ENCODE measurements at places on chromosomes 1 and 21.

GRCh38 chr1:8379513-8380186 is 61.7 kb downstream of the SLC45A1 start:
- no peak for DNase-seq

DNA sequence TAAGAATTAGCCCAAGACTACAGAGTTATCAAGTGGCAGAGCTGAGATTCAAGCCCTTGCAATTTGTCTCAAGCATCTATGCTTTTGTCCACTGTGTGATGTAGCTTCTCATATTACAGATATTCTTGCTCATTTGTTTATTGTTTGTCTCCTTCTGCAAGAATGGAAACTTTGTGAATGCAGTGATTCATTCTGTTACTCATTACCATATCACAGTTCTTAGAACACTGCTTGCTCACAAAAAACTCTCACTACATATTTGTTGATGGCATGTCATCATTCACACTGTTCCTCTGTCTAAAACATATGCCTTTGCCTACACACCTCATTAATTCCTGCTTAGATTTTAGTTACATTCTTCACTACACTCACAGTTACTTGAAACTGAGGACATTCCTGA is 1198.9 kb downstream of the PLA2G4A start:
- DNase-seq: no peak

DNA sequence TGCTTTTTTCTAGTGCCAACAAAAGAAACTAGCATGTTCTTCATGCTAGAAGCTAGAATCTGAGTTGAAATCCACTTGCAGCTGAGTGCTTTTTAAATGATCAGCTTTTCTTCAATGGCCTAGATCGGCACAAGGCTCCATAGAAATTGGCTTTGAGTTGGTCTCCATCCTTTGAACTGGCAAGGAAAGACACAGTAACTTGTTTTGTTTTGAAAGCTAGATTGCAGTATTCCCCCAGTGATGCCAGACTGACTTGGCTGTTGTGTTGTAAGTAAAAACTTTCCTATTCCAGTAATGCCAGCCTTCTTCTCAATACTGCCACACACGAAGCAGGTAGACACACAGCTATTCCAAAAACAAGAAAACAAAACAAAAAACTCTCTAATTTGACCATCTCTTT is 139.1 kb downstream of the FMN2 start:
- no peak for DNase-seq

- no peak for DNase-seq
Measured at GRCh38 chr1:3074800-3075199, 5.8 kb downstream of the PRDM16 start.

DNA sequence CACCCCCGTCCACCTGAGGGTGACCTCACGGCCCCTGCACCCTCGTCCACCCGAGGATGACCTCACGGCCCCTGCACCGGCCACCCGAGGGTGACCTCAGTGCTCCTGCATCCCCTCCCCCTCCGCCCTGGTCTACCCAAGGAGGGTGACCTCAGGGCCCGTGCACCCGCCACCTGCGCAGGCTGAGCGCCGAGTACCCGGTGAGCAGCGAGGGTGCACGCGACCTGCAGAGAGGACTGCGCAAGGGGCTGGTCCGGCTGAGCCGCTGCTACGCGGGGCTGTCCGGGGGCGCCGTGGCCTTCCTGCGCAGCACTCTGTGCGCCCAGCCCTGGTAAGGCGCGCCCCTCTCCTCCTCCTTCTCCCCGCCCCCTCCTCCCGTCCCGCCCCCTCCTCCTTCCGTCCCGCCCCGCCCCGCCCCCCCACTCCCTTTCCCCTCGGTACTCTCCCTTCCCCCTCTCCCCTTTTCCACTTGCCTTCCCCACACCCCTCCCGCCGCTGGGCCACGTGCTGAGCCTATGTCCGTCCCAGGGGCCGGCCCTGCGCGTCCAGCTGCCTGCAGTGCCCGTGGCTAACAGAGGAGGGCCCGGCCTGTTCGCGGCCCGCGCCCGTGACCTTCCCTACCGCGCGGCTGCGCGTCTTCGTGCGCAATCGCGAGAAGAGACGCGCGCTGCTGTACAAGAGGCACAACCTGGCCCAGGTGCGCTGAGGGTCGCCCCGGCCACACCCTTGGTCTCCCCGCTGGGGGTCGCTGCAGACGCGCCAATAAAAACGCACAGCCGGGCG is 28.4 kb downstream of the TRIM11 start:
- DNase-seq: peak; percentile 69

DNA sequence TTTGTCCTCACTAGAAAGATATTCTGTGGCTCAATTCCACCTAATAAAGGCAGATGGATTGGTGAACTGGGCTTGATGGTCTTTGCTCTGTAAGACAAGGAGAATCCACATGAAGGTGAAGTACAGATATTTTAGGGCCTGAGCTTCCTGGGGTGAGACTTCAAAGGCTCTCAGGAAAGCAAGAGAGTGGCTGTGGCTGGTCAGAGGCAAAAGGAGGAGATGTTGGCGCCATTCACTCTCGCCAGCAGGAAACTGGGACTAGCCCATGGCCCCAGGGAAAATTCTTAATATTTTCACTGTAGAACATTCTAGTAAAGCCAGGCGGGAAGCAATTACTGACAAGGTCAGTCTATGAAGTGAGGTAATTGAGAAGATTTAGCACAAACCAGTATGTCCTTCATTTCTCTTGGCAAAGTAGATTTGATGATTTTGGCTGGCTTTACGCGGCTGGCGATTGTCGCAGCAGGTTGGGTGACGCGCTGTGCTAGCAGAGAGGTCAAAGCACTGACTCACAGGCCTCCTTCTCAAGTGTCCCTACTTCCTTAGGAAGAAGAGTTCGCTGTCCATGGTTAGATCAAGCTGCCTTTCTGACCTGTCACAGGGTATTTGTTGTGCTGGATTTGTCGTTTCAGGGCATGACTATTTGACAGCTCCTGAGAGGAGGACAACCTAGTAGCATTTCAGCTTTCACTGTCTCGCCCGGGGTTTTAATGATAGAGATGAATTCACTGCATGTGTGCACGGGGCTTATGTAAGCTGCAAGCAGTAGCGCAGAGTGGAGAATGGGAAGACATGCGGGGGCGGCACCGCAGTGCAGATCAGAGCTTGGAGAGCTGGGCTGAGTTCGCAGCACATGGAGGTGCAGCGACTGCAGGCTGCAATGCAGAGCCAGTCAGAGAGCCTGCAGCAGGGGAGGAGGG is 32.7 kb downstream of the XCL1 start:
- no peak for DNase-seq

DNA sequence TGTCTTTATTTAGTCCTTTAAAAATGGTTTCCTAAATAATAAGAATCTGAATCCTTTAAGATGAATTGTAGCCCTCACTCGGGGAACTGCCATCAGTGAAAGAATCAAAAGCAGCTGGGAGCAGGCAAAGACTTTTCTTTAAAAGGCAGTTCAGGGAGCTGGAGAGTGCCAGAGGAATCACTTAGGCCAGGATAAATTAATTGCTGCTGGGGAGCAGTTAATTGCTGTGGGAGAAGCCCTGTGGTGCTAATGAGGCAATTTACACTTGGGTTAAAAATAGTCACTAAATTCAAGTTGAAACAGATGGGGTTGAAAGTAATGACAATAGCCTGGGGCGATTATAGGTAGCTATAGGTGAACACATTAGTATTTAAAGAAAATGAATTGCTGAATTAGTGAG is 38.7 kb upstream of the COL24A1 start:
- DNase-seq: no peak

DNA sequence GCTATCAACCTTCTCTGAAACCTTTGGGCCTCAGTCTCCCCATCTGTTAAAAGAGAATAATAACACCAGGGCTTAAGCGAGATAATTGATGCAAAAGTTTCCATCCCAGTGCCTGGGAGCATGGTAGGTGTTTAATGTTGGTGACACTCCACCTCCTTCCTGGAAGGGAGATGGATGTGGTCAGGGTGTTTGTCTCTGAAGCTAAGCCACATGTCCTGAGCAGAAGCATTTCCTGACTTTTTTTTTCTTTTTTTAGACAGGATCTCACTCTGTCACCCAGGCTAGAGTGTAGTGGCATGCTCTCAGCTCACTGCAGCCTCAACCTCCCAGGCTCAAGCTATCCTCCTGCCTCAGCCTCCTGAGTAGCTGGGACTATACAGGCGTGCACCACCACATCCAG is 72.6 kb upstream of the HMGB4 start:
- DNase-seq: no peak

DNA sequence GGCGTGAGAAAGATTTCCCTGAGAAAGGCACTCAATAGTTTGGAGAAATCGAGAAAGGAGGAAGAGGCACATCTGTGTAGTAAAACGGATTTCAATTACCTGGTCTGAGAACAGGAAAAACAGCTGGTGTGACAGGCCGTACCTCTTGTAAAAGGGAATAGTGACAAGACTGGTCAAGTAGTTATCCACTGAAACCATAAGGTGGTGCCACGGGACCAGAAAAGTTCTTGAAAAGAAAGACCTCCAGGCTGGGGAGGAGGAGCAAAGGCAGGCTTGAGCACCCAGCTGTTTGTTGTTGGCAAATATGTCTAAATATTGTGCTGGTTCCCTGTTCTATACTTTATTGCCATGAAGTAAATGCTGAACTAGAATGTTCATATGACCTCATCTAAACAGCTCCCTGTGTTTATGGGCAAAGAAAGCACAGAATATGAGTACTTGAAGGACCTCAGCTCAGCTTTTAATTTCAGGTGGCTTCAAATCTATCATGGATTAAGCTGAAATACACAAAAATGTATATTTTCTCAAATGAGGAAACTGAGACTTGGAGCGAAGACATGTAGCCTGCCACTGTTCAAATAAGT is 4.0 kb downstream of the HAO2 start:
- DNase-seq: peak; percentile 52

DNA sequence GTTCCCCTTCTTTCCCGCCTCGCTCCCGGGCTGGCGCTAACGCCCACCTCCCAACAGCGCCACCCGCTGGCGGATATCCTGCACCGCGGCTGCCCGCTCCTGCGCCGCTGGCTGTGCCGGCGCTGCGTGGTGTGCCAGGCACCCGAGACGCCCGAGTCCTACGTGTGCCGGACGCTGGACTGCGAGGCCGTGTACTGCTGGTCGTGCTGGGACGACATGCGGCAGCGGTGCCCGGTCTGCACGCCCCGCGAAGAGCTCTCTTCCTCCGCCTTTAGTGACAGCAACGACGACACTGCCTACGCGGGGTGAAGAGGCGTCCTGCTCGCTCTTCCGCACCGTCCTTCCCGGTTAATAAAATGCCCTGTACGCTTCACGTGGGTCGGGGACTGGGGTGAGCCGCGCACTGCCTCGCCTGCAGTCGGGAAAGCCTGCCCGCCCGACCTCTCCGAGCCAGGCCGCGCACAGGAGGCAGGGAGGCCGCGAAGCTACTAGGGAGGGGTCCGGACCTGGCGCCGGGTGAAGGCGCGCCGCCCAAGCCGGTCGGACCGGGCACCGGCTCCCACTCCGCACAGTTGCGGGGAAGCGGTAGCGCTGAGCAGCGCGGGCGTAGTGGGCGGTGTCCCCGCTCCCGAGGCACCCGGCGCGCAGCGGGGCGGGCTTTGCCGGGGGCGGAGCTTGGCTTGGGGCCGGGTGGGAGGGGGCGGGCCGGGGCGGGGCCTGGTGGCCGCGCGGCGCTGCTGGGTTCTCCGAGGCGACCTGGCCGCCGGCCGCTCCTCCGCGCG is at the start of gene ADAM15:
TSS of gene ADAM15 (plus strand) at position 757 of the 782 bp plus-strand sequence. CDS start 71 bp downstream, outside the sequence.
- peak; percentile 99 for DNase-seq

GRCh38 chr21:34545079-34545884 is 33.3 kb upstream of the KCNE1 start:
- no peak for DNase-seq

GRCh38 chr1:2174348-2175054 is 20.1 kb downstream of the FAAP20 start:
- peak; percentile 71 for DNase-seq

GRCh38 chr1:42463921-42464320 is 835 bp downstream of the CCDC30 start:
- no peak for DNase-seq

- DNase-seq: no peak
Measured at GRCh38 chr1:93775224-93775623, 93.6 kb upstream of the BCAR3 start.

GRCh38 chr1:161840363-161840762 is 74.2 kb downstream of the ATF6 start:
- no peak for DNase-seq

DNA sequence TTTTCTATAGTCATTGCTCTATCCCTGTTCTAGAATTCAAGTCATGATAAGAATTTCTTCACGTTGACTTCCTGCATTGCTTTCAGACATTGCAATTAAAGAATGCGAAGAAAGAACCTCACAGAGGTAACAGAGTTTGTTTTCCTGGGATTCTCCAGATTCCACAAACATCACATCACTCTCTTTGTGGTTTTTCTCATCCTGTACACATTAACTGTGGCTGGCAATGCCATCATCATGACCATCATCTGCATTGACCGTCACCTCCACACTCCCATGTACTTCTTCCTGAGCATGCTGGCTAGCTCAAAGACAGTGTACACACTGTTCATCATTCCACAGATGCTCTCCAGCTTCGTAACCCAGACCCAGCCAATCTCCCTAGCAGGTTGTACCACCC is 10.6 kb downstream of the APCS start:
- DNase-seq: no peak

GRCh38 chr1:230120921-230121381 is 53.9 kb downstream of the GALNT2 start:
- peak; percentile 58 for DNase-seq

- DNase-seq: no peak
Measured at GRCh38 chr1:147837964-147838292, 64.7 kb upstream of the GJA8 start.

GRCh38 chr1:223765719-223766340 is 53.5 kb downstream of the CAPN2 start:
- DNase-seq: peak; percentile 13

DNA sequence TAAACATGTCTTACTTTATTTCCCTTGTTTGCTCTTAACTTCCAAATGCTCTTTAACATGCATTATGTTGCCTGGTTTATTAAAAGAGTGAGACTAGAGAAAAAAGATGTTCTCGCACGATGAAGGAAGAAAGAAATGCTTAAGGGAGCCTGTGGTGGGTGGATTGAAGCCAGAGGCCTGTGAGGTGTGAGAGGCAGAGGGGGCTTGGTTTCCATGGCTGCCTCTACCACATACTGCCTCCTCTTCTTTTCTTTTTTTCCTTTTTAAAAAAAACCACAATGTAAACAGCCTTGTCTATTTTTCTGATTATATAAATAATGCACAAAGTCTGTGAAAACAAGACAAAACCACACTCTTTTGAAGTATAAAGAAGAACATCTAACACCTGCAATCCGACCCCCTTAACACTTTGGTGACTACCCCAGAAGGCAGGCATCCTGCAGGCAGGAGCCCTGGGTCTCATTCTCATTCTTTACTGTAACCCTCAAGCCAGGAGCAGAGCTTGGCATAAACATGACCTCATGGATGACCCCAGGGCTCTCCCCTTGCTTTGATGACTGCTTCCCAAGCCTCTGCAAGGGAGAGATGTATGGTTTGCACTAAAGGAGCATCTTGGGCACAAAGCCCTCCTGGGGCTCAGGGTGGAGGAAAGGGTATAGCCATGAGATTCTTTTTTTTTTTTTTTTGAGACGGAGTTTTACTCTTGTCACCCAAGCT is 10.1 kb upstream of the PARP1 start:
- DNase-seq: no peak

GRCh38 chr1:14552246-14552965 is 46.1 kb upstream of the KAZN start:
- DNase-seq: no peak

DNA sequence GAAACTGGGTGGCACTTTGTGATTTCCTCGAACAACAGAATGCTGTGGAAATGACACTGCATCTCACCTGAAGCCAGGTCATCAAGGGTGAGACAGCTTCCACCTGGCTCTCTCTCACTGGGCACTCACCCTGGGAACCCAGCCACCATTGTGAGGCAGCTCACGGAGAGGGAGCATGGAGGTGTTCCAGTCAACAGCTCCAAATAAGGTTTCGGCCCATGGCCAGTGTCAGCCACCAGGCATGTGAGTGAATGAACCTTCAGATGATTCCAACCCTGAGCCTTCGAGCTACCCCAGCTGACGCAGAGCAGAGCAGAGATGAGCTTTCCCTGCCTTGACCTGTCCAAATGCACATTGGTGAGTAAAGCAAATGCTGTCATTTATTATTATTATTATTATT is 58.1 kb downstream of the SYDE2 start:
- no peak for DNase-seq
